ENCODE measurements at places on chromosomes 3 and 15.

DNA sequence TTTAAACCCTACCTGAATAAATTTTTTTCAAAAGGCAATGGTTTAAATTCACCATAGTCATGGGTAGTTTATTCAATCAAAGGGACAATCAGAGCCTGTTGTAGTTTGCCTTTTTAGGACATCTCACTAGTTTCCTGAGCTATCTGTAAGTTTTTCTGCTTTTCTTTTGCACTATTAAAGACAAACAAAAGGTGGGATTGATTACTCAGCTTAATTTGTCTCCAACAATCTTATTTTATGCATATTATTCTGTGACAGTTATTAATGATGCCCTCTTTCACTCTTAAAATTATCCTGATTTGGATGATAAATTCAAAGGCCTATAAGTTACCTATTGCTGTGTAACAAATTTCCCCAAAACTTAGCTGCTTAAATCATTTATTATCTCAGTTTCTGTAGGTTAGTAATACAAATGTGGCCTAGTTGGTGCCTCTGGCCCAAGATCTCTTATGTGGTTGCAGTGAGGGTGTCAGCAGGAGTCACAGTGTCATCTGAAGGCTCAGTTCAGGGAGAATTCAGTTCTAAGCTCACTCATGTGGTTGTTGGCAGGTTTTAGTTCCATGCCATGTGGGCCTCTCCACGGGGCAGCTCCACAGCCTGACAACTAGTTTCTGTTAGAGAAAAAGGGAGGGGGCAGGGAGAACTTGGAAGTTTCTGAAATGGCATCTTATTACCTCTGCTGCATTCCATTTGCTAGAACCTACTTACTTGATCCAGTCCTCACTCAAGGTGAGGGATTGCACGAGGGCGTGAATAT lies 16.0 kb downstream of the ARMC8 start:
- no peak for DNase-seq

GRCh38 chr15:84934942-84935729 lies 46.5 kb upstream of the PDE8A start:
- no peak for DNase-seq

DNA sequence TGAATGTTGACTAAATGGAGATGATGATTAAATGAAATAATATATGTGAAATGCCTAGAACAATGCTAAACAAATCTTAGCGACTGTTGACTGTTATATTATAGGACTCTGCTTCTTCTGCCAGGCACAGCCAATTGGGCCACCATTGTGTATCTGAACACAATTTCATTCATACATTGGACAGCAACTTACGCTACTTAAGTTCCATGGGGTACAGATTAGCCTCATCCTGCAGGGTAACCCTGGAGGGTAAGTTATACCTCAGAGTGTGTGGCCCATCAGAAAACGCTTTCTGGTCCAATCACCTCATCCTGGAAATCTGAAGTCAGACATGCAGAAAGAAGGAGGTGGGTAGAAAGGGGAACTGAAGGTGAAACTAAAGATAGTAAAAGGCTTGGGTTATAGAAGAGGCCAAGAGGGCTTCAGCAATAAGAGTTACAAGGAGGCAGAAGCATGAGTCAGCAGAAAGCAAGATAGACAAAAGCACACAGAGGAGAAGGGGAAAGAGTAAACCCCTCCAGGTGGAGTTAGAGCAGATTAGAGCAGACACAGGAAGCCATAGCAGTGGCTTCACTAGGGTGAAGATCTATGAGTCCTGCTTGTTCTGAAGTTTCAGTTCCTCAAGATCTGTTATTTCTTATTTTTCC lies 119.3 kb upstream of the SLC24A5 start:
- peak; percentile 35 for DNase-seq

GRCh38 chr3:168885028-168885427 lies 778.5 kb downstream of the MECOM start:
- DNase-seq: no peak

GRCh38 chr15:39180030-39180429 lies 400.8 kb upstream of the THBS1 start:
- no peak for DNase-seq

All from GM10248 (cell line).